ENCODE measurements at places on chromosomes 7 and 10.

- DNase-seq = no peak
Observed at GRCh38 chr10:111360260-111360925, 283.6 kb downstream of the ADRA2A start.

DNA sequence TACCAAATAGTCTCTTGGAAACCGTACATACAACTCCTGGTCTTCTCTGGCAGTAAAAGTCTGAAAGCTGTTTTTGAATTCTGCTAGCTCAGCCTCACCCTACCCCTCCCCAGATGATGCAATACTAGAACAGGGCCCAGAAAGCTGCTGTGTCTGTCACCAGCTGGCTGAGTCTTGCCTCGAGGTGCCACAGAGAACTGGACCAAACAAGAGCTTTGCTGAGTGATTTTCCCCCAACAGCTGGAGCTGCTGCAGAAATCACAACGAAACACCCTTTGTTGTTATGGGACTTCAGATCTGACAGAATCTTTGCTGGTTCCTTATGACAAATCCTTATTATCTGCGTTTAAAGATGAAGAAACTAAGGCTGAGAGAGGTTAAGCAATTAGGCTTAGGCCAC, 134.1 kb downstream of the SPAG6 start:
- DNase-seq = no peak

GRCh38 chr10:124172181-124172916, 79.0 kb upstream of the CHST15 start:
- DNase-seq = no peak

DNA sequence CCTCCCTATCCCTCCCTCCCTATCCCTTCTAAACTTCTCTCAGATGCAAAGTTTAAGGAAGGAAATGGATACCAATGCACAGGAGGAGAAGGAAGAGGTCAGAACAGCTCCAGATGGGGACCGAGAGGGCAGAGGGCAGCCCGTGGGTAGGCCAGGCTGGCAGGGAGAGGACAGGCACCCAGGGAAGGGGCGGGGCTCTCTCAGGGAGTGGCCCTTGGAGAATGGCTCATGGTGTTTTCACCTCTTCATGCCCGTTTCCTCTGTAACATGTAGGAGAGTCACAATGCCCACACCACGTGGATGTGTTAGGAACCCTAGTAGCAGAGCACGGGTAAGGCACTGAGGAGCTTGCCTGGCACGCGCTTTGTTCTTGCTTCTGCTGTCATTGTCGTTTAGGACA, 264.5 kb downstream of the CELF2 start:
- no peak for DNase-seq

- DNase-seq = peak; percentile 93
Observed at GRCh38 chr7:5822742-5823503, 41.5 kb upstream of the RNF216 start.

DNA sequence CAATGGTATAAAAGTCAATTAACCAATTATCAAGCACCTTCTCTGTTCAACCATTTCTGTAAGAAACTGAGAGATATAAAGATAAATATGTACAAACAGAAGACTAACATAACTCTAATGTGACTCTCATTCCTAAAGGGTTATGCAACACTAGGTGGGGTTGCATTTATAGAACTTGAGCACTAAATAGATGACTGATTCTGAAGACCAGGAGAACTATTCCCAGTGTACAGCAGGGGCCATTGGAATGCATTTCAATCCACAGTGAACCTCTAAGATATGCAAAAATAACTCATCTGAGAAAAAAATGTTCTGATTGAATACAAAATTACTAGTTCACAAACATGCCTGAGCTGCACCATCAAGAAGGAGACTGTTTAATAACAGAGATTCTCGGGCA, 341.2 kb upstream of the STEAP1 start:
- DNase-seq = no peak

DNA sequence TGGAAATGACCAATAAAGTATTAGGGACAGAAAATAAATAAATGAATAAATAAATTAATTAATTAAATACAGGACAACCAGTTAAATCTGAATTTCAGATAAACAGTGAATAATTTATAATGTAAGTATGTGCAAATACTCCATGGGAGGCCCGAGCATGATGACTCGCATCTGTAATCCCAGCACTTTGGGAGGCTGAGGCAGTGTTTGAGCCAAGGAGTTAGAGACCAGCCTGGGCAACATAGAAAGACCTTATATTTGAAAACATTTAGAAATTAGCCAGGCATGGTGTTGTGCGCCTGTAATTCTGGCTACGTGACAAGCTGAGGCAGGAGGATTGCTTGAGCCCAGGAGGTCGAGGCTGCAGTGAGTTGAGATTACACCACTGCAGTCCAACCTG, 123.7 kb downstream of the CUL2 start:
- DNase-seq = no peak

DNA sequence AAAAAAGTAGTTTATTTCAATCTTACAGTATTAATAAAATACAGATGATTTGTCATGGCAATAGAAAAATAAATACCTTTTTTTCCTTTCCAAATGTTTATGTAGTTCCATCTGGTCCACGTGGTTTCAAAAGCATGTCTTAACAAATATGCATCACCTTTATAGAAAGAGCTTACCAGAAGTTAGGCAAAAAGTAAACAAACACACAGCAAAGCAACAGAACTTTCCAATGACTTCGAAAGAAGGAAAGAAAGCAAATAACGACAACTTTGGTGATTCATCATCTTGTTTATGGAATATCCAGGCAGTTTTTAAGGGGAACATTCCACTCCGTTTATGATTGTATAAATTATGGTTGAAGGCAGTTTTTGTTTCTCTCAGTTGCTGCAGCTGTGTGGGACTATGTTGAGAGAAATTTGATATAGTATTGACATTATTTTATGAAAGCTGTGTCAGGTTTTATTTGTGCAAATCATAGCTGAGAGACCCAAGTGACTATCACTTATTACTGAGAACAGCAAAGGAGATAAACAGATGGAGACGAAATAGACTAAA, 203.1 kb downstream of the CDC14C start:
- DNase-seq = no peak

GRCh38 chr7:40674316-40674715, 539.5 kb downstream of the SUGCT start:
- no peak for DNase-seq

GRCh38 chr10:16945593-16945992, 128.4 kb upstream of the RSU1 start:
- DNase-seq = no peak

GRCh38 chr7:22093001-22093400, 147.3 kb upstream of the CDCA7L start:
- DNase-seq = no peak
